ENCODE measurements at places on chromosomes 11 and 22.
A peak's percentile ranks its signal among the peaks of the same experiment; 100 is the strongest.

DNA sequence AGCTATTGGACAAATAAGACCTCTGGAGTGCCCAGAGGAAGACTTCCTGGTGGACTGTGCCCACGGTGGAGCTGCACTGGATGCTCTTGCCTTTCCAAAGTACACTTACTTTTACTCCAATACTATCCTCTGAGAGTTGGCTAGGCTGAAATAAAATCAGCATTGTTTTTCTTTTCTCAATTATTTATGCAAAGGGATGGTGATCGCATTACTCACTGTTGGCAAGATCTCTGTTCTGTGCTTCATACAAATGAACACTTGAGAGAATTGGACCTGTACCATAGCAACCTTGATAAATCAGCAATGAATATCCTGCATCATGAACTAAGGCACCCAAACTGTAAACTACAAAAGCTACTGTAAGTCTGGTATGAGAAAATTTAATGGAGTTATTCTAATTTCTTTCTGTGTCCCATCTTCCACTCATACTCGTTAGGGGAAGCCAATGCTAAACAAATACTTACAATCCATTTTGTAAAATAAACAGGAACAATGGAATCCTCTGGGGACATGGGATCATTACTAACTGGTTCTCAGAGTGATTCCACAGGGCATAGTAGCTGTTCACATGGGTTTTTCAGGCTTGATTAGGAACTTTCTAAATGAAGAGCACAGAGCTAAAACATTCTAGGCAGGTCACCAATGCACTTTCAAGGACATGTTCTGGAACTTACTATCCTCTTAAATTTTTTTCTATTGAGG is 26.3 kb downstream of the NLRP14 start:
- DNase-seq: no peak

DNA sequence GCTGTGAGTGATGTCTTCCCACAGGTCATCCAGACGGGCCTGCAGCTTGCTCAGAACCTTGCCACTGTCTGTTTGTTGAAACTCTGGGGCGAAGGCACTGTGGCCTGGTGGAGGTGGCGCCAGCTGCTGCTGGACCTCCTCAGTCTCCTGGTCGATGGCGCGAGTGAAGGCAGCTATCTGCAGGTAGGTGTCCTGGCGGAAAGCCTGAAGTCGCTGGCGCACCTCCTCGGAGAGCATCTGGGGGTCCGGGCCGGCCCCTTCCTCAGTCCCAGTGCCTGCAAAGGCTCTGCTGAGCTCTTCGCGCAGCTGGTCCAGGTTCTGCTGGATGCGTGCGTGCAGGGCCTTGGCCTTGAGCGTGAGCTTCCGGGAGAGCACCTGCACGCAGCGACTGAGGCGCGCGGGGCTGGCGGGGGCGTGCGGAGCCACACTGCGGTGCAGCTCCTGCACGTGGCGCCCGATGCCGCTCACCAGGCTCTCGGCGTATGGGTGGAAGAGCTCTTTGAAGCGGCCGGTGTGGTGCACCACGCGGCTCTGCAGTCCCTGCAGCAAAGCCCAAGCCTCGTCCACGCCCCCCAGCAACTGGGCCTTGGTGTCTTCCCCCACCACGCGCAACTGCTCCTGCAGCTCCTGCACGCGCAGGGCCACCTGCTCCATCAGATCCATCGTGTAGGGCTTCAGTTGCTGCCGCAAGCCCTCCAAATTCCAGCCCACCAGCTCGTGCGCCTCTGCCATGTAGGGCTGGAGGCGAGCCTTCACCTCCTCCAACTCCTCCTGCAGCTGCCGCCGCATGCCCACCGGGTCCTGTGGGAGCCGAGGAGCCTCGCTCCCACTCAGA is 1.3 kb downstream of the APOA5 start:
- DNase-seq: no peak

DNA sequence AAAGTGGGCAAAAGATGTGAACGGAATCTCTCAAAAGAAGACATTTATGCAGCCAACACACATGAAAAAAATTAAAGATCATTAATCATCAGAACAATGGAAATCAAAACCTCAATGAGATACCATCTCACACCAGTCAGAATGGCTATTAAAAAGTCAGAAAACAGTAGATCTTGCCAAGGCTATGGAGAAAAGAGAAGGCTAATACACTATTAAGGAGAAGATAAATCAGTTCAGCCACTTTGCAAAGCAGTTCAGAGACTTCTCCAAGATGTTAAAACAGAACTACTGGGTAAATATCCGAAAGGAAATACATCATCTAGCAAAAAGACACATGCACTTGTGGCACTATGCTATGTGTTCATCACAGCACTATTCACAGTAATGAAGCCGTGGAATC is 388.2 kb upstream of the LUZP2 start:
- DNase-seq: no peak

- no peak for DNase-seq
Measured at GRCh38 chr11:44930588-44931302, 19.9 kb downstream of the TP53I11 start.

GRCh38 chr22:42780070-42780540 is 59.4 kb upstream of the A4GALT start:
- peak; percentile 32 for DNase-seq

DNA sequence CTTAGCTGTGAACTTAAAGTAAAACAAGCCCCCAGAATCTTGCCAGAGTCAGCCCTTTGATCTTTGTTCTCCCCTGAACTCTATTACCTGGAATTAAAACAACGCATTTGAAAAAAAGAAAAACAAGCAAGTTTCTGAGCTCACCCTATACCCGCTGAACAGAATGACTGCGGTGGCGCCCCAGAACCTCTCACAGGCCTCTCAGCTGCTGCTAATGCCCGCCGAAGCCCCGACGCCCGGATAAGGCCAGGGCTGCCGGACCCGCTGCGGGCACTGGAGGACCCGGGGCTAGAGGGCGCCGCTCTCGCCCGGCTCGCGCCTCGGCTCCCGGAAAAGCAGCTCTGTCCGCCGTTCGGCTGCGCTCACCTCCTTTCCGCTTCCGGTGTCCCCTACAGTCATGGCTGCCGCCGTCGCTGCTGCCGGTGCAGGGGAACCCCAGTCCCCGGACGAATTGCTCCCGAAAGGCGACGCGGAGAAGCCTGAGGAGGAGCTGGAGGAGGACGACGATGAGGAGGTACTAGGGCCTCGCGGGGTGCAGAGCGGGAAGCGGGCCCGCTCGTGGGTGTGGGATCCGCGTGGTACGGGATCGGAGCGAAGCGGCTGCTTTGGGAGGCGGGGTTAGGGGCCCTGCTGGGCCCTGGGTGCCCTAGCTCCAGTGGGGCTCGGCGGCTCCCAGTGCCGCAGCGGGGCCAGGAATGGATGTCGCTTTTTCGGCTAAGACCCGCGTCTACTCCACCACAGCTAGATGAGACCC is at the start of gene TOMM22:
TOMM22 (plus strand) TSS at position 376 of the 754 bp plus-strand sequence; CDS start at position 398, 22 bp downstream.
- peak; percentile 77 for DNase-seq

DNA sequence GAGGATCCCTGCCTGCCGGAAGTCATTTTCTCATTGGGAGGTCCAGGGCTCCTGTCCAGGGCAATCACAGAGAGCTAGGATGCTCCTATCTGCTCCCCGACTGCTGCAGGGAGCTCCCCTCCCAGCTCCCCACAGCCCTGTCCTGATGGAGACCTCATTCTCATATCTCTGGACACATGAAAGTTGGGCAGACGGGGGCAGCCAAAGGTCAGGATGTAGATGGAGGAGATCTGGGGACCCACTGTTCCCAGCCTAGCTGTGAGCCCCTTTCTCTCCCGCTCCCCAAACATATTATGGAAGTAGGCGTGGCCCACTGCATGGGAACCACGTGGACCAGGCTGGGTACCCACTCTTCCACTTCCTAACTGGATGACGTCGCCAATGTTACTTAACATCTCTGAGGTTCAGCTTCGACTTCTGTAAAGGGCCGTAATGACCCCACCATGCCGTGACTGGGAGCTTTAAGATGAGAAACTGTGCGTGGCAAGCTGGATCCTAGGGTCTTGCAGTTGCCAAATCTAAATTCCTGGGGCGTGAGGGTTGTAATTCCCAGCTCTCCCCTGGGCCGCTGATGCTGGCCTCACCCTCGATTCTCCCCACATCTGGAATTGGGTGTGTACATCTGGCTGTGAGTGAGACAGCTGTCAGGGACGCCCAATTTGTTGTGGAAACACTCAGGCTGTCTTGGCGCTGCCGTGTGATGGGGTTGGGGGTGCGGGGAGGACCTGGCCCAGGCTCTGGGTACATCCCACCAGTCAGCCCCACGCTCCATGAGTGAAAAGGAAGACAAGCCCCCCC is 1.8 kb downstream of the CDC42EP2 start:
- no peak for DNase-seq

DNA sequence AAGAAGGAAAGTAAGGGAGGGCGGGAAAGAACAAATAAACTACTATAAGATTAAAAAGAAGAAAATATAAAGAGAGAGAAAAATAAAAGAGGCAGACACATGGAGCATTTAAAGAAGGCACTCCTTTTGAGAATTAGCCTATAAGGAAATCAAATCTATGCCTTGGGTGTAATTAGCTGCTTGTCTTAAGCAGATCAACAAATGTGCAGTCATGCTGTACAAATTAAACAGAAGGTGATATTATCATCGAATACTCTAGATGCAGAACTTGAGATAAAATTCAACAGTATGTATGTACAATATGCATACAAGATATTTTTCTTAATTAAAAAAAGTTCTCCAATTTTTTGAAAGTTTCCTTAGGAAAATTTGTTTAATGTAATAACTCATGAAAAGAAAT is 623.0 kb upstream of the CHORDC1 start:
- no peak for DNase-seq

GRCh38 chr22:35558031-35558430 is 17.4 kb downstream of the RASD2 start:
- no peak for DNase-seq

- no peak for DNase-seq
Measured at GRCh38 chr11:57640068-57640800, 9.5 kb downstream of the YPEL4 start.

DNA sequence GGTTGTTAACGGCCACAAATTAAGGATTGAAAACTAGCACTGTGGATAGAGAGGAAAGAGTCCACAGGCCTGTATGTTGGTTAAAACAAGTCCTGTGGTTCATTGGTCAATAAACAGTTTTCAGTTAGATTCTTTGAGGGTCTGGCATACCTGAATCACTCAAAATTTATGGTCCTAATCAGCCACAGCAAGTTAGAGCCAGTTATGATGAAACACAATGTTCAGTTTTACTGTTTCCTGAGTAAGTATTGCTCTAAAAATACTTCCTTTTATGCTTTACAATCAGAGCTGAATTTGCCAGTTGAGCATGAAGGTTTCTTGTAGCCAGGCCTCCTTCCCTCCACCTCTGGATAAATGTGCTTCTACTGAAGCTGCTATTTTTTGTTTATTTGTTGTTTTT is 12.9 kb upstream of the CAT start:
- no peak for DNase-seq

Data from effector memory CD4-positive, alpha-beta T cell (primary cell).